ENCODE measurements at places on chromosomes 6 and 20.
A peak's percentile ranks its signal among the peaks of the same experiment; 100 is the strongest.

DNA sequence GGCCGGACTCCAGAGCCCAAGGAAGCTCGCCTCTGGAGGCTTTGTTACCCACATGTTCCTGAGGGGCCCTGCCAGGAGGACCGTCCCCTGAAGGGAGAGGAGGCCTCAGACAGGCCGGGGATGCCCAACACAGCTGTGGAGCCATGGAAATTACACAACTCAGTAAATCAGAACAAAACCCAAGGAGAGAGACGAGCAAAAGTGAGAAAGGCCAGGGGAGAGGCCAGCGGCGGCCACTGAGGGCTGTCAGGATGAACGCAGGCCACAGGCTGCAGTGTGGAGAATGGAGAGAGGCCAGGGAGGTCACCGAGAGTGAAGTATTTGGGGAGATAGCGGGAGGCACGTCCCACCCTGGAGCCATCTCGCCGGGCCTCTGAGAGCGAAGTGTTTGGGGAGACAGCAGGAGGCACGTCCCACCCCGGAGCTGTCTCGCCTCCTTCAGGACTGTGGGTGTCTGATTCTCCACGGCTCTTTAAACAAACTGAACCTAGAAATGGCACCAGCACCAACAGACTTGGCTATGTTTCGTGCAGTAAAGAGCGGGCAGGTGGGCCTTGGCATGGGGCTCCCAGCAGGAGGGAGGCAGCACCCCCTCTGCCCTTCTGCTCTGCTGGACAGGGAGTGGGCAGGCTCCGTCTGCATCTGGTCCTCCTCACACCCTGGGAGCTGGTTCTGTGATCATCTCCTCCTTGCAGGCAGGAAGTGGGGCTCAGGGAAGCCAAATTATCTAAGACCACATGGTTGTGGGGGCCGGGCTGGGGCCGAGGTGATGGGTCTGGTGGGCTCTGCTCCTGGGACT is 91.0 kb downstream of the YTHDF1 start:
- no peak for DNase-seq

DNA sequence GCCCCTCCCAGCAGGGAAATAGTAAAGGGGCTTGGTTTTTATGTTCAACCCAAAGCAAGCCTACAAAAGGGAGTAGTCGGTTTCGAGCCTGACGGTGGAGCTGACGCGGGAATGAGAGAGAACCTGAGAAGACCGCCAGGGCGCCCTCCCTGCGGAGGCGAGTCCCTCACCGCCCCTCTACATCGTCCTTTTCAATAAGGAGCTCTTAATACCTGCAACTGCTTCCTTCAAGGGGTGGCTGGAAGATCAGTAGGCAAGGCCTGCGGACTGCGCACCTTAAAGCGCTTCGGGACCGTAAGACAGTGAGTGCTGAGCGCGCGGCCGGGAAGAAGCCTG is 709 bp upstream of the ZNF76 start:
- DNase-seq: peak; percentile 24

DNA sequence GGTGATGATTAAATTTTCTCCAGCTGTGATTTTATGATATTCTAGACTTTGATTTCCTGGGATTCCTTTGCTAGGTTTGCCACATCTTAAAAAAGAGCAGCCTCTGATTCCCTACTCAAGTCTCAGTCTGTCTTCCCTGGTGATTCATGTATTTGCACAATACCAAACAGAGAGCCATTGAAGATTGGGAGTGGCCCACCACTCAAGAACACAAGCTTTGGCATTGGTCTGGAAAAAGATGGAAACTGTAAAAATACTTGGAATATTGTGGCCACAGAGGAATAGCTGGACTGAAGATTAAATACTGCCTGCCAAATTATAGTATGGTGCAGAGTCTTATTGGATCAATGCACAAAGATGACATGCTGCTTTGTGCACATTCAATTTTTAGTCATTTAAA is 32.9 kb downstream of the PTCHD4 start:
- DNase-seq: no peak

GRCh38 chr6:29758761-29759160 is 35.5 kb downstream of the HLA-F start:
- DNase-seq: no peak

DNA sequence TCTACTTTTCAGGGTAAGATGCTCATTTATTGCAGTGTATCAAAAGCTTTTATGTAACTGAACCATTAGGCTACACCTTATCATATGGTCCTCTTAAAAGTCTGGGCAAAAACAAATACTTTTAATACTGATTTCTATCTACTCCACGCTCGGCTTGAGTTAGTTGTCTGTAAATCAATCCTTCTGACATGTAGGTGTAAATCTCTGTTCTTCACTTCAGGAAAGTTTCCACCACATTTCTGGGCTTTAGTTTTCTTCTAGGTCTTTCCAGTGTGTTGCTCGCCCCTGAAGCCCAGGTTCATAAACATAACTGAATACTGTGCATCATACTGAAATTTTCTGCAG is 89.2 kb upstream of the RNF217 start:
- DNase-seq: no peak

DNA sequence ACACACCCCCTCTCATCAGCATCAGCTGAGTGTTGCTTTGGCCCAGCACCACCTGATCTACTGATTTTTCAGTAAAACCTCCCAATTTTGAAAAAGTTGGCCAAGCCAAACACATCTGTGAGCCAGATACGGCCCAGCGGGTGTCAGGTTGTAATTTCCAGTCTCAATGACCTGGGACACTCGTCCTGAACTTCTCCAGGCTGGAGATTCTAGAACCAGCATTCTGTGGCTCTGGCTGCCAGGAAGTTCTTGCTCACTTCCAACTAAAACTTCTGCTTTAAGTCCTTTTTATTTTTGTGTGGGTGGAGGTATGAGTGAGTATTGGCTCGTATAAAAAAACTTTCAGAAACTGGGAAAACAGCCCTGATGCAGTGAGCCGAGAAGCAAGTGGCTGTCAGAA is 5.1 kb downstream of the KIAA1755 start:
- peak; percentile 76 for DNase-seq
